ENCODE measurements at places on chromosomes 16 and 17.

GRCh38 chr16:23079675-23080301, 69.5 kb downstream of the USP31 start:
- no peak for DNase-seq

DNA sequence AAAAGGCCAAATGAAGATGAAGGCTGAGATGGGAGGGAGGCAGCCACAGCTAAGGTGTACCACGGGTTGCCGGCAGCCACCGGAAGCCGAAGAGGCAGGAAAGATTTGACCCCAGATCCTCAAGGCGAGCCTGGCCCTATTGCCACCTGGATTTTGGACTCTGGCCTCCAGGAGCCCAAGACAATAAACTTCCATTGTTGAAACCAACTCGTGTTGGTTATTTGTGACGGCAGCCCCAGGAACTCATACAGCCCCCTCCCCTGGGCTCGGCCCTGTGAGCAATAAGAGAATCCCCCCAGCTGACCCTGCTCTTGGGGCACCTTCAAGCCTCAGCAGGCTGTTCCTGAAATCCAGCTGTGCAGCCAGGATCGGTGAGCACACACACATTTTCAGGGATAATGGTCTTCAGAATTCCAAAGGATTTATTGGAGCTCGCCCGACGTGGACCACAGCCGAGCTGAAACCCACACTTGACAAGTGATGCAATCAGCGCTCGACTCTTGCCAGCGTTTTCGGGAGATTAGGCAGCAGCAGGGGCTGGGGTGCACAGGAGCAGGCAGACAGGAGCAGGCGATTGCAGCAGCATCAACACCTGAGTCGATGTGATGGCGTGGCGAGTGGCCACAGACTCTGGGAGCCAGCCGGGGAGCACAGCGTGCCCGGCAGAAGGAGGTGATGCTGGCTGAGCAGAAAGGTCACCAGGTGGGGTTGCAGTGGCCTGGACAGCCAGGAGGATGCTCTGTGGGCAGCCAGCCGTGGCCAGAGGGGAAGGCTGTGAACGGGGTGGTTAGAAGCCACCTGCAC, 22.4 kb upstream of the CBX4 start:
- no peak for DNase-seq

GRCh38 chr17:40555296-40556190, 9.7 kb downstream of the CCR7 start:
- DNase-seq = no peak

DNA sequence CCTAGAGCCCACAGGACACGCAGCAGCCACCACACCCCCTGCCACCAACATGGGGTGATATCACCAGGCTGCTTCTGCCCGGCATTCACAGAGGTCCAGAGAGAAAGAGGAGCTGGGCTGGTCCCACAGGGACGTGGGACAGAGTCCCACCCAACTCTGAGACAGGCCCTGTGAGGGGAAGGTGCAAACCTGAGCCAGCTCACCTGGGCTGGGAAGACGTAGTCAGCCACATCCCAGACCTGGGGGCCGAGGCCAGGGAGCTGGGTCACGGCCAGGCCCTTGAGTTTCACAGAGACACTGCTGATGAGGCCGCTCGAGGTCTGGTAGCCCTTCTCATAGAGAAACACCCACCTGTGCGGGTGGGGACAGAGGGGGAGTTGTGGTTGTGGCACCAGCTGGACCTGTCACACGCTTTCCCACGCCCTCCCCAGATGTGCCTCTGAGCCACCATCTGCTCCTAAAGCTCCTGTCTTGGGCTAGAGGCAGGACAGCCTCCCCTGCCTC, 11.2 kb downstream of the P2RX1 start:
- DNase-seq = no peak

GRCh38 chr17:76679239-76679638, 31.5 kb downstream of the MXRA7 start:
- DNase-seq = no peak

- no peak for DNase-seq
These were observed 96.3 kb downstream of the TMEM114 start for GRCh38 chr16:8493972-8494371.

DNA sequence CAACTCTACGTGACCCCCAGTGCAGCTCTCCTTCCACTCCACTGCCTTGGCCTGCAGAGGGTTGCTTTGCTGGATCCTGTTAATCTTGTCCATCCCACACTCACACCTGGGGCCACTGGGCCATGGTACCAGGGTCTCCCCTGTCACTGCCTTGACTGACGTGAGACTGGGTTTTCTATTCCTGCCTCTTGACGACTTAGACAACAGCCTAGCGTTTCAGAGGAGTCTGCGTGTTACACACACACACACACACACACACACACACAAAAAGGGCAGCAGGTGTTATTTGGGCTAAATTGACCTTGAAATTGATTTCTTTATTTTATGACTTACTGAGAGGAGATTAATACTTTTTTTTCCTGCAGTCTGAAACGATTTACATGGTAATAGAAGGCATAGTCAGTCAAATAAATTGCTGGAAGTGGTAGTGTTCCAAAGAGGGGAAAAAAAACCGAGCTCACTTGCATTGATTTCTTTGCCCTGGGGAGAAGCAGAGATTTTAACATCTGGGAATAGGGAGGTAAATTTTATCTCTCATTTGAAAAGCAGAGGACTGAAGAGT, 492.3 kb upstream of the EEF2KMT start:
- DNase-seq = no peak

- DNase-seq = no peak
These were observed 390.1 kb downstream of the ZFHX3 start for GRCh38 chr16:72657791-72658190.

DNA sequence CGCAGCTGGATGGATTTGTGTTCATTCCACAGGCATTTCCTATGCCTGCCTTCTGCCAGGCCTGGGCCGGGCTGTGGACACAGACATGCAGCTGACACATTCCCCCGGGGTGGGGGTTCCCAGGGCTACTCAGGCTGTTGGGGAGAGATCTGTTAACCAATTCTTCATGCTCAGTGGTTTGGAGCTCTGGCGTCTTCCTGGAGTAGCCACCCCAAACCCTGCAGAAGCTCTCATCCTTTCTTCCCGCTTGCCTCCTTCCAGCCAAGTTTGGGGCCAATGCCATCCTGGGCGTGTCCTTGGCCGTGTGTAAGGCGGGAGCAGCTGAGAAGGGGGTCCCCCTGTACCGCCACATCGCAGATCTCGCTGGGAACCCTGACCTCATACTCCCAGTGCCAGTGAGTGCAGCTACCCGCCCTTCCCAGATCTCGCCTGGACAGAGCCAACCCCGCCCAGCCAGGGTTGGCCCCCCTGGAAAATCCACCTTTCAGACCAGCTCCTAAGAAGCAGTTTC, 2.6 kb downstream of the ENO3 start:
- DNase-seq = no peak

DNA sequence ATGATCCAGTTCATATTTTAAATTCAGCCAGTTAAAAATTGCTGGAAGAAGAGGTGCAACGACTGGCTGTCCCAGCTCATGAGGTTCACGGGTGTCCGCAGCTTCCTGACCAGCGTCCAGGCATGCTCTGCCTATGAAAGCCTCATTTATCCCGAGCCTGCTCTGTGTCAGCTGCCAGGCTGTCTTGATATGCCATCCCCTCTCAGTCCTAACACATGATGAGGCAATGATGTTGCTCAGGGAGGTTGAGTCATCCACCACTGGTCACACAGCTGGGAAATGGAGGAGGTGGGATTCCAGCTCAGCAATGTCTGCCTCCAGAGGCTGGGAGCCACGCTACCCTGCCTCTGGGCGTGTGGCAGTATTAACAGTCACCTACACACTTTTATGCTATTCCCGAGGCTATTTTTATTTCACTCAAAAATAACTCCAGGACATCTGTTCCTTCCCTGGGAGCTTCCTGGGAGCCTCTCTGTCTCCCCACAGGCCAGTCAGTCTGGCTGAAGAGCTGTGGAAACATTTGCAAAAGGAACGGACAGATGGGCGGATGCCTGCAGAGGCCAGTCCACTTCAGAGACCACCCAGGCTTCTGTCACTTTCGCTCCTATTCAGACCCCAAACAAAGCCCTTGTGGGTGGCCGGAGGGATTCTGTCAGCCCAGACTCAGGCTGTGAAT, 22.5 kb downstream of the RAB11FIP4 start:
- no peak for DNase-seq

Measured in esophagus squamous epithelium (tissue), 5 donors.